ENCODE measurements at places on chromosomes 16 and 17.

DNA sequence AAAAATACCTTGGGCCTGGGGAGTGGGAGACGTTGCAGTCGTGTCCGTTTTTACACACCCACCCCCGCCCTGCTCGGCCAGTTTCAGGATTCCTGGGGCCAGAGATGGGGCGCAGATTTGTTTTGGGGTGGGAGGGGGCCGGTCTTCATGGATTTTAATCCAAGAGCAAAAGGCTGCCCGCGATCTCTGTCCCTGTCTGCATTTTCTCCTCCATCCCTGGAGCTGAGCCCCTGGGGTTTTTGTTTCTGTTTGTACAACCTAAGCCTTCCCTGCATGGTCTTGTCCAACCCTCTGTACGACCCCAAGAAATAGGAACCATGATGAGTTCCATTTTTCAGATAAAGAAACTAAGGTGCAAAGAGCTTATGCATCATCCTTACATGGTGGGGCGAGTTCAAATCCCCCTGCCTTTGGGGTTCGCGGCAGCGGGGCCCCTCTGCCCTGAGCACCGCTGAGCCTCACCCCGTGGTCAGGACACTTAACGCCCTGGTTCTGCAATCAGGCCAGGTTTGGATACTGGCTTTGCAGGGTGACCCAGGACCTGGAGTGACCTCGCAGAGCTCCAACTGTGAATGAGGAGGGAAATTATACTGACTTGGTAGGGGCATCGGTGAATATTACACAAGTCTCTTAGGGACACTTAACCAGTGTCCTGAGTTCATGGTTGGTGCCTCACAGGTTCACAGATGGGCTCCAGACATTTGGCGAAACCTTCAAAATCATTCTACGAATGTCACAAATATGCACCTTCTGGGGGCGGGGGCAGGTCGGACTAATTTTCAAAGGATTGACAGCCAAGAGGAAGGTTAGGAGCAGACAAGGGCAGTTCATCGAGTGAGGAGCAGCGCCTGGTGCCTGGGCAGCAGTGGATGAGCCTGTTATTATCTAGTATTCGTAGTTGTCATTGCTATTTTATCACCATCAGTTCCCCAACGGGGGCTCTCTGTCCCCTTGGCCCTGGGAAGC lies 4.1 kb upstream of the FOXF1 start:
- DNase-seq, result no peak

DNA sequence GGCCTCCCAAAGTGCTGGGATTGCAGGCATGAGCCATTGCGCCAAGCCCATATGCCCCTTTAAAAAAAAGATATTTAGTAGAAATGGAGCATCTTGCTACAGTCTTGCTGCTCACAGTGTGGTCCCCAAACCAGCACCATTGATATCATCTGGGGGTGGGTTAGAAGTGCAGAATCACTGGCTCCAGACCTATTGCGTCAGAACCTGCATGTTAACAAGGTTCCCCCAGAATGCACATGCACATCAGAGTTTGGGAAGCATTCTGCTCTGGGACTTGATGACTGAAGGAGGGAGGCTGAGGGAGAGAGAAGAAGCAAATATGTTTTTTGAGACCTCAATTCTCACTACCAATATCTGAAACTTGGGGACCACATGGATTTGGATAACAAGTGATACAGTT lies 16.0 kb upstream of the ARL4D start:
- no peak for DNase-seq

DNA sequence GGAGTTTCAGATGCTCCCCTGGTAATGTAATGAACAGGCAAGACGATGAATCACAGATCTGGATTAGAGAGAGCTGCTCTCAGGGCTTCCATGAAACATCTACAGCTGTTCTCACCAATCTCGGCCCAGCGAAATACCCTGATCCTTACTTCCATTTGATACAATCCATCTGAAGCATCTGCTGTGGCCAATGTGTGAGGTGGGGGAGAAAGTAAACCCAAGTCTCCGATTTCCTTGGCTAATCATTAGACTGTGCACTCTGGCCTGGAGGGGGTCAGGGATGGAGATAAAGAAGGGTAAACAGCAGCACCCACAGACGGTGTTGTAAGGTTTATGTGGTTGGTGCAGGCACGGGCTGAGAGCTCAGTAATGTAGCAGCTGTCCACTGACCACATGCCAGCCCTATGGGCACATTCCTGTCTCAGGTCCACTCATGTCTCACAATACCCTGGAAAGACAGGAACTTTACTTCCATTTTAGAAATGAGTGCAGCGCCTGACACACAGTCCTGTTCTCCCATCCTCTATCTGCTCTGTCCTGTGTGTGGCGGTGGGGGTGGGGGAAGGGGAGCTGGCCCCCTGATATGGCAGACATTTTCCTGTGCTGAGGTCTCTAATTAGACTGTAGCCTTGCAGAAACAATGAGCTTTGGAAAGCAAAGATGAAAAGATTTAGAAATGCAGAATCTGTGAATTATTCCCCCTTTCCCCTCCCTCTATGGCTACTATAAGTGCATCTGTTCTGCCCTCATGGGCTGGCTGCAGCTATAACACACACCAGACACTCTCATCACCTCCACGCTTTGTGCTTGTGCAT lies 48.3 kb upstream of the ERN1 start:
- no peak for DNase-seq

DNA sequence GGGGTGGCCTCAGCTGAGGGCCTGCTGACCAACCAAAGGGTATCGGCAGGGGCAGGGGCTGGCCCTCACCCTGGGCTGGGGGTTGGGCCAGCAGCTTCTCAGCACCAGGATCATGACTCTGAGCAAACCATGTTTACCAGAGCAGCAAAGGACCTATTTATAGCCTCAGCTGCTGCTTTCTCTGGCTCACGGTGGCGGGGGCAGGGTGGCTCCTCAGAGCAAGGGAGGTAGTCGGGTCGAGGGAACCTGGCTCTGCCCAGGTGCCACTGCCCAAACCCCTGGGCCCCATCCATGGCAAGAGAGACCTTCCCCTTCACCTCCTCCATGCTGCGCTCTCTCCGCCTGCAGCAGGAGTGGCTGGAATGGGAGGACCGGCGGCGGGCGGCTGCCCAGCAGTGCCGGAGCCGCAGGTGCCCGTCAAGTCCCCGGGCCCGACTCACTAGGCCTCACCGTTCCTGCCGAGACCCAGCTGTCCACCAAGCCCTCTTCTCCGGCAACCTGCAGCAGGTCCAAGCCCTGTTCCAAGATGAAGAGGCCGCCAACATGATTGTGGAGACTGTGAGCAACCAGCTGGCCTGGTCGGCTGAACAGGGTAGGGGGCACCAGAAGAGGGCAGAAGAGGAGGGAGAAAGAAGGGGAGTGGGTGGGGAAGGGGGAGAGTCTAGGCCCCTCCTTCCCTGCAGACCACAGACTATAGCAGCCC lies at the start of gene ASB16:
ASB16 (plus strand) TSS at position 206 of the 703 bp plus-strand sequence; CDS start at position 292, 86 bp downstream.
- no peak for DNase-seq

GRCh38 chr17:42101513-42102292 lies 3.4 kb upstream of the ZNF385C start:
- DNase-seq, result peak; percentile 77

Measured in NB4 (cell line).